Activated T-cell treated with anti-CD3 and anti-CD28 coated beads, Interleukin-2, amount 50 U/mL, for 72 hours (primary cell): ENCODE measurements at places on chromosomes 2 and 18. TPM values are rescaled to one million over a fixed set of nuclear protein-coding genes. Genes with fewer than 3 reads are reported as not detected.

Gene ZBTB7C
- total RNA-seq: not detected

Gene LIMS2
- 6.4 TPM for total RNA-seq

Gene ELOA2
- not detected for total RNA-seq

Gene IMMT
- 138 TPM for total RNA-seq

Gene NMUR1
- total RNA-seq: 0.21 TPM

Gene FBXO11
- total RNA-seq: 50.3 TPM

DNA sequence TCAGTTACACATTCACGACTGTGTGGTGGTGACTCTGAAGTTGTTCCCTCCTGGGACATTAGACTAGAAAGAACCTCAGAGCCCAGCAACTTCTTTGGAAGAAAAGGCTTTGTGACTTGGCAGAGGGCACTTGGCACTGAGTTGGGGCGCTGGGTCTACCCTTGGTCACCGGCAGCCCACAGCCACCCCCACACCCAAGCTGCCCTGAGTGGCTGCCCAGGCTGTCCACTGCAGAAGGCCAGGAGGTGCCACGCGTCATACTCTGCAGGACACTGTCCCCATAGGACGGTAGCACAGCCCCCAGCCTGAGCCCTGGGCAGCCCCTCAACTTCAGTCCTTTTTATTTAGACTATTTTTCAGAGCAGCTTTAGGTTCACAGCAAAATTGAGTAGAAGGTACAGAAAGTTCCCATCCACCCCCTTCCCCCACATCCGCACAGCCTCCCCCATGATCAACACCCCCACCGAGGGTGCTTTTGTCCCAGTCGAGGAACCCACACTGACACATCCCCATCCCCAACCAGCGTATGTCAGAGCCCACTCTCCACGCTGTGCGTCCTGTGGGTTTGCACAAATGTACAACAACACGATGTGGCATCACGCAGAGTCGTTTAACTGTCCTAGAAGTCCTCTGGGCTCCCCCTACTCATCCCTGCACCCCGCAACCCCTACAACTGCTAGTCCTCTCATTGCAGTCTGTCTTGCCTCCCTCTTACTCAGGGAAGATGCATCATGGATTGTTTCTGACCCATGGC, 1.1 kb downstream of the PRLH start:
- no peak for DNase-seq

- no peak for DNase-seq
Measured at GRCh38 chr2:235066895-235067294, 115.1 kb downstream of the SH3BP4 start.

DNA sequence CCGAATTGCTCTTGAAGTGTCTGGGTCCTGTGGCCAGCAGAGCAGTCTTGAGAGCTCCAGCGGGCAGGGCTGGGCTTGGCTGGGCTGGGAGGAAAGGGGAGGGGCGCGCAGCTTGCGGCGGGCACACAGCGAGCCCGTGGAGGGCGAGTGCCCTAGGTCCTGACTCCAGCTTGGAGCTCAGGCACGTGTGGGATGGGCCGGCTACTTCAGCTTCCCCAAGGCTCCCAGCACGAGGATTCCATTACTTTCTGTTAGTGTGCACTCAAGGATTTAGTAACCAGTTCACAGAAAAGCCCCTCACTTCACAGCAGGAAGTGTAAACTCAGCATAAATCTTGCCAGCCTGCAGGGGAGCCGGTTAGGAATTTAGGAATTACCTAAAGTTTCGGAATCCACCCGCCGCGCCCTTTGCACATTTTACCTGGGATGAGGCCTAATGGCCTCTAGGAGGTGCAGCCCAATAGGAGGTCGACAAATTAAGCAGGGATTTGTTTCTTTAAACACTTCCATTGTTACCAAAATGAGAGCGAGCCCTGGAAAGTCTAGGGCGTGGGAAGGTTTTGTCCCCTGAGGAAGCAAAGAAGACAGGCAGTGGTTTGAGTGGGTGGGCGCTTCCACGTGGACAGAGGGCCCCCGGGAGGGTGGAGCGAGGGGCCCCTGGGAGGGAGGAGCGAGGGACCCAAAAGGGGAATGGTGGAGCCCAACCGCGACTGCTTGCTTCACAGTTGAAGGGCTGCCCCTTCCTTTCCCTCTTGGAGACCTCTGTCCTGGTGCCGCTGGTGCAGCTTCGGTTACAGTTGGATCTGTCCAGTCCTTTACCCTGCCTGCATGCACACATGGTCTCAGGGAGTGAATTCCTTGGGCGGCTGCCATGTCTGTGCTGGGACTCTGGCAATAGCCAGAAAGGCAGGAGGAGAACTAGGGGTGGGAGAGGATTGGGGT, 93.3 kb downstream of the CTAGE1 start:
- DNase-seq: no peak

- DNase-seq: peak; percentile 15
Measured at GRCh38 chr2:131093696-131094462, 619 bp upstream of the FAM168B start.

- DNase-seq: no peak
Measured at GRCh38 chr18:79069717-79070151, 540 bp downstream of the ATP9B start.

DNA sequence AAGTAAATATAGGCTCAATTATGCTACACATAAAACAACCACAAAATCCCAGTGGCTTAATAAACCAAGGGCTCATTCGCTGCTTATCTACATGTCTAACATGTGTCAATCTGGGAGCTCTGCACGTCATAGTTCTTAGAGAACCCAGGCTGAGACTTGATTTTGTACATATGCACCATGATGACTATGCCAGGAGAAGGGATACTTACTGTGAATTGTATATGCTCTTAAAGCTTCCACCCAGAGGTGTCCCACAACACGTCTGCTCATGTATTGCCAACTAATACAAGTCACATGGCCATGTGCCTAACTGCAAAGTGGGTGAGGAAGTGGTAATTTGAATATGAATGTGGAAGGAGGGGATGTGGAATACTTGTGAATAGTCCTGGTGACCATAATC, 262.1 kb downstream of the CPS1 start:
- no peak for DNase-seq

DNA sequence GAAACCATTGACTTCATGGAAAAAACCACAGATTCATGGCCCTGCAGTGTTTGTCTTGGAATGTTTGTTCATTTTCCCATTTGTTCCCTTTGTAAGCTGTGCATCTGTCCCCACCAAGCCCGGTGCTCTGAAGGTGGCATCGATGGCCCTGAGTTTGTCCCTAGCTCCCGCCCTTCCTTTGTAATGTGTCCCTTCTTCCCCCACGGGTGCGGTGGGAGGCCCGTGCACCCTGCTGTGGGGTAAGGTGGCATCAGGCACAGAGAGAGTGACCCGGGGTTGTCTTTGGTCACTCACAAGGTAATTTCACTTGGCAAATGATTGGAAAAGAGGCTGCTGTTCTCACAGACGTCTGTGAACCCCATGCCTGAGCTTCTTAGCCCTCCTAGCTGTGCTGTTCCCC, 28.7 kb downstream of the KLHL29 start:
- DNase-seq: no peak

- DNase-seq: no peak
Measured at GRCh38 chr2:126663184-126663963, 7.4 kb downstream of the GYPC start.

DNA sequence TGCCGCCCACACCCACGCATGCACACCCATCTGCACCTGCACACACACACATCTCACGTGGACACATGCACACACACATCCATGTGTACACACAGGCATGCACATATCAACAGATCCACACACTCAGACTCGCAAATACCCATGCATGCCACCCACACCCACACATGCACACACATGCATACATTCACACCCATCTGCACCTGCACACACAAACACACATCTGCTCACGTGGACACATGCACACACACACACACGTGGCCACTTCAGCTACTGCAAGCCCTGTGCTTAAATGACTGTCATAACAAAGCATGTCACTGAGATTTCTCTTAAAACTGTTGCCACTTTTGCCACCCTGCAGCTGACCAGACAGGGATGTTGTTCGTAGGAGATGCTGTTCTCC, 186.6 kb downstream of the SNTG2 start:
- DNase-seq: no peak

DNA sequence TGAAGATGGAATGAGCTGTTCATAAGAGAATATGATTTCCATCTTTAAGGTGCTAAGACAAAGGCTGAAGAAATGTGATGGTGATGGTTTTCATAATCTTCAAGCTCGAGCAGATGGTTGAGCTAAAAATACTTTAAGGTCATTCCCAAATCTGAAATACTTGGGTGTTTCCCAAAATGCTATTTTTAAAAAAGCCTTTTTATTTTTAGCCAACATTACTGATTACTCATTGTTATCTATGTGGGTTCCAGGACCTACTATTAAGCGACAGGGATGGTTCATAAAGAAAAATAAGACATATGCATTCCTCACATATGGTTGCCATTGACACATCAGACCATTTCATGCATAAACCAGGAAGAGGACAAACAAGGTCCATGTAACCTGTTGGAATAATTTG, 298.5 kb downstream of the PLCL1 start:
- no peak for DNase-seq

GRCh38 chr2:197517150-197517549, 1.3 kb downstream of the MOB4 start:
- DNase-seq: no peak

- DNase-seq: no peak
Measured at GRCh38 chr2:55047677-55048299, 2.5 kb downstream of the RTN4 start.

- DNase-seq: no peak
Measured at GRCh38 chr2:121289271-121289670, 4.3 kb upstream of the TFCP2L1 start.

GRCh38 chr2:237791977-237792727, 6.4 kb upstream of the RBM44 start:
- no peak for DNase-seq

DNA sequence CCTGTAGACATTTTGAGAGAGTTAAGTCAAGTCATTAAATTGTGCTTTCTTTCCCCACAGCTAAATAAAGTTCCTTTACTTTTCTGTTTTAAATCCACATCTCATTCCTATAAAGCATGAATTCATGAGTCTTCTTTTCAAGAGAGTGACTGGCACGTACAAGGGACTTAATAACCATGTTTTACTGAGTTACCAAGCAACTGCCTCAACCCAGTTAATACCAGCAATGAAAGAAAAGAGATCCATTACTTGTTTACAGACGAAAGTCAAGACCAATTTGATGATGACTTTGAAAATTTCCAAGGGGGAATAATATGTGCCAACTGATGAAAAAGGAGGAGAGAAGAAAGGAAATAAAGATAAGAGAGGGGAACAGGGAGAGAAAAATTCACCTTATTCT, 1082.5 kb upstream of the GYPC start:
- DNase-seq: no peak

DNA sequence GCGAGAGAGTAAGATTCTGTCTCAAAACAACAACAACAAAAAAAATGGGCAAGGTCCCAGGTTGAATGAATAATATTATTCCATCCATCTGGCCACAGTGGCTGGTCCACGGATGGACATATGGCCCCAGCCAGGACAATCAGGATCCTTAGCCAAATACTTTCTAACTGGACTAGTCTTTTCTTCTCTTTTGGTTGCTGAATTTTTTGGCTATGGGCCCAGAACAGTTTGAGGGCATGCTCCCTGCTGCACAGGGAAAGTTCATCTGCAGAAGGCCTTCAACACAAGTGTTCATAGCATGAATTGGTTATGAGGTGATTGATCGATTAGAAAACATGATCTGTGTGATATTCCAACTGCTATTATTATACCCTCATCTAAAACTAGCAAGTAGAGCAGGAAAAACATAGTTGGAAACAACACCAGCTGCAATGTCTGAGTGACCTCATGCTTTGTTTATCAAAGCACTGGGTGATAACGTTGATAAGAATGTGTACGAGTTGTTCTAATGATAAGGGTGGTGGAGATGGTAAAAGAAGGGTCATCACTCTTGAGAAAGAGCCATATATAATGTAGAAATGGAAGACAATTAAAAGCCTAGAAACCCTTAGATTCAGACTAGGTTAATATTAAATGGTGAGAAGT, 47.8 kb upstream of the RNF103 start:
- DNase-seq: no peak

- DNase-seq: no peak
Measured at GRCh38 chr18:78001811-78002210, 752.2 kb downstream of the GALR1 start.

DNA sequence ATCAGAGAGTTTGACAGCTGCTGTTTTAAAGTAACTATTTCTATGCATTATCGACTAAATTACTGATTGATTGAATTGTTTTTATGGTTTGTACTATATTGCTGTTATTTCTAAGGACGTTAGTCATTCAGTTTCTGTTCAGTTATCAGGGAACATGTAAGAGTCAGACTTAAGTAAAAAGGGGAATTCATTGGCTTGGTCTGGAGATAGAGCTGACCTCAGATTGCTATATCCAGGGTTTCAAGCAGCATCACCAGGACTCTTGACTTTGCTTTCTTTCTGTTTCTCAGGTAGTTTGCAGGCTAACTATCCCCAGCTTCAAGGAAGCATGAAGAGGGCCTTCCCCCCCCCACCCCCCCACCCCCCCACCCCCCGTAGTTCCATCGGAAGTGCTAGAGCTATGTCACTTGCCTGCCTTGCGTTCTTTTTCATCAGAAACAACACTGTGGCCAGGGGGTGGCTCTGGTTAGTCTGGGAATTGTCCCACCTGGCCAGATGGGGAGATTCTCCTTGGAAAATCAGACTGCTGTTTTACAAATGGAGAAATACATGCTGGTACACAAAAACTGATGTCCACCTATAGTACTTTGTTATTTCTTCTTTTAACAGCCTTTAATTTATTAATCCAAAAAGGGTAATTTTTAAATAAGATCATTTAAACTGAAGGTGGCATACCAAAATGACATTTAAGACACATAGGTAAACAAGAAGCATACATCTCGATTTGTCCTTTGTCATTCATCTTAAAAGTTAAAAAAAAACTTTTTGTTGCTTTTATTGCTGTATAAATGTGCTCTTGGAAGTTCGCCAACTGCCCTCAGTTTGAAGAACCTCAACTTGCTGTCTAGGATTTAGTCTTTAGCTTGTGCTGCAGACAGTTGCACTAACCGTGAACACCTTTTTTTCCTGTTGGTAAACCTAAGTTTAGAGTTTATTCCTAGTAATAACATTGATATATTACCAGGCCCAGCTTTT, 9.4 kb downstream of the SMAD4 start:
- DNase-seq: no peak

DNA sequence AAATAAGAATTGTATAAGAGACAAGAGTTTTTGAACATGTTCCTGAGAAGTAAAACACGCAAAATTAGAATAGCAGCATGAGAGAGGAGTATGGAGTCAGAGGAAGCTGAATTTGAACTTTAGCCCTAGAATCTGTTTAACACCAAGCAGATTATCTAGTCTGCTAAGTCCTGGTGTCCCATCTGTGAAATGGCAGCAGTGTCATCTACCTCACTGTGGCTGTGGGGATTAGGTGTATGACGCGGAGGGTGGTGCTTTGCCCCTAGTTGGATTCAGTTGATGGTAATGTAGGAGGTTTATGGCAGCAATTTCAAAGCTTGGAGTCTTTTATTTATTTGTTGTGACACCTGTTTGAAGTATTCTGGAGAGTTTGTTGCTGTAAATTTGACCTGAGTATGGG, 79.2 kb downstream of the ZNF532 start:
- DNase-seq: no peak

- DNase-seq: no peak
Measured at GRCh38 chr2:20186078-20186854, 38.7 kb downstream of the SDC1 start.
